Right renal pelvis (tissue), 4 donors: ENCODE measurements at places on chromosomes 1 and 21. TPM values are rescaled to one million over a fixed set of nuclear protein-coding genes. Genes with fewer than 3 reads are reported as not detected.
A peak's percentile ranks its signal among the peaks of the same experiment; 100 is the strongest.

DNA sequence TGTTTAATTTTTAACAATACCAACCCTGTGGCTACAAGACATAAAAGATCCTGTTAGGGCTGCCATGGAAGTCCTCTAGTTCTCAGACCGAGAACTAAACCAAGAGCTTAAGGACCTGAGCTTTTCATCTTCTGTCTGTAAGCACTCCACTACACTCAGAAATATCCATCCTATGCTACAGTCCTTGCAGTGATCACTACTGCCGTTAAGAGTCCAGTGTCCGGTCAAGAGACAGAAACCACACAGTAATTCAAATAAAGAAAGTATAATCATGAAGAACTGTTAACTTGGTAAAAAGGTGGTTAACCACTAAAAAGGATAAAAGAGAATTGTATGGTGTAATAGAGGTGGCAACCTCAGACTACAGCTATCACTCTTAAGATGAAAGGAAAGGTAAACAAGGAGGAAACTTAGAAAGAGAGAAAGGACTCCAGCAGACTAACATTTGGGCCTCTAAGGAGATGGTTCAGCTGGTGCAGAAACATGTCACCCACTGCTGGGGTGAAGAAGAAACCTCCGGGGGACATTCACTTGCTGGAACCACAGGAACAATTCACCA lies 22.1 kb upstream of the PRDX6 start:
- DNase-seq, result no peak

- no peak for DNase-seq
Measured at GRCh38 chr1:162304736-162305135, 71.9 kb downstream of the SPATA46 start.

DNA sequence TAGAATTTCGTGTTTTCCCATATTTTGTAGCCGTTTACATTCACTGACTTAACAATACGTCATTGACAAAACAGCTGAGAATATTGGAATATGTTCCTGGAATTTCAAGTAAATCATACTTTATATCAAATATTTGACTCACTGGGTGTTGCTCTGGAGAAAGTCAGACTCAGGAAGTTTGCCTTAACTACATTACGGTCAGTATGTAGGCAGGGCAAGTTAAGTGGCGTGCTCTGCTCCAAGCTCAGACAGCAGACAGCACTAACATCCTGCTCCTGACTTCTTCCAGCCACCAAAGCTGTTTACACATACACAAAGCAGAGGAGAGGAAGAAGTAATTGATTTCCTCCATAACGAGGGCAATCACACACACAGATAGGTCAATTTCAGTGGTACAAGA lies 414.6 kb downstream of the LRRIQ3 start:
- DNase-seq, result no peak

GRCh38 chr21:35225573-35225972 lies 176.5 kb upstream of the RUNX1 start:
- no peak for DNase-seq

GRCh38 chr1:145847827-145848226 lies 2.4 kb downstream of the NUDT17 start:
- DNase-seq, result no peak

PRDM15 gene
- polyA plus RNA-seq, result 6.1 TPM

DNA sequence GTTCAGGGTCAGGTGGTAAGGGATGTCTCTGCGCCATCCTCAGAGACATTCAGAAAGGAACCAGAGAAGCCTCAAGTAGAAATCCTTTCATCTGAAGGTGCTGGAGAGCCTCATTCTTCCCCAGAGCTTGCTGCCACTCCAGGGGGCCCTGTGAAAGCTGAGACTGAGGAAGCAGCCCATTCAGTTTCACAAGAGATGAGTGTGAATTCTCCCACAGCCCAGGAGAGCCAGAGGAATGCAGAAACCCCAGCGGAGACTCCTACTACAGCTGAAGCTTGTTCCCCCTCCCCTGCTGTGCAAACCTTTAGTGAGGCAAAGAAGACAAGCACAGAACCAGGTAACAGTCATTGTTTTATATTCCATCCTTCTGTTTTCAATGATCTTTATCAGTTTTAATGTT lies 38.7 kb downstream of the ZBTB40 start:
- DNase-seq, result no peak

SIK1 gene
- polyA plus RNA-seq, result 1.3 TPM

GRCh38 chr1:173447224-173447623 lies 29.9 kb upstream of the PRDX6 start:
- no peak for DNase-seq

DNA sequence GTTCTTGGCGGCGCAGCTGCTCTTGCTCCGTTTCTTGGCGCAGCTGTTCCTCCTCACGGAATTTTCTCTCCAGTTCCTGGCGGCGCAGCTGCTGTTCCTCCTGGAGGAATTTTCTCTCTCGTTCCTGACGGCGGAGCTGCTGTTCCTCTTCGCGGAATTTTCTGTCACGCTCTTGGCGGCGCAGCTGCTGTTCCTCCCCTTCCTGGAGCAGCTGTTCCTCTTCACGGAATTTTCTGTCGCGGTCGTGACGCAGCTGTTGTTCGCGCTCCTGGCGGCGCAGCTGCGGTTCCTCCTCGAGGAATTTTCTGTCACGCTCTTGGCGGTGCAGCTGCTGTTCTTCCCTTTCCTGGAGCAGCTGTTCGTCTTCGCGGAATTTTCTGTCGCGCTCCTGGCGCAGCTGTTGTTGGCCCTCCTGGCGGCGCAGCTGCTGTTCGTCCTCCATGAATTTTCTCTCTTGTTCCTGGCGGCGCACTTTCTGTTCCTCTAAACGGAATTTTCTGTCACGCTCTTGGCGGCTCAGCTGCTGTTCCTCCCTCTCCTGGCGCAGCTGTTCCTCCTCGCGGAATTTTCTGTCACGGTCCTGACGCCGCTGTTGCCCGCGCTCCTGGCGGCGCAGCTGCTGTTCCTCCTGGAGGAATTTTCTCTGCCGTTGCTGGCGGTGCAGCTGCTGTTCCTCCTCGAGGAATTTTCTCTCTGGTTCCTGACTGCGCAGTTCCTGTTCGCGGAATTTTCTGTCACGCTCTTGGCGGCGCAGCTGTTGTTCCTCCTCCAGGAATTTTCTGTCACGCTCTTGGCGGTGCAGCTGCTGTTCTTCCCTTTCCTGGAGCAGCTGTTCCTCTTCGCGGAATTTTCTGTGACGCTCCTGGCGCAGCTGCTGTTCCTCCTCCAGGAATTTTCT lies 7.0 kb downstream of the TCHH start:
- DNase-seq, result no peak

DNA sequence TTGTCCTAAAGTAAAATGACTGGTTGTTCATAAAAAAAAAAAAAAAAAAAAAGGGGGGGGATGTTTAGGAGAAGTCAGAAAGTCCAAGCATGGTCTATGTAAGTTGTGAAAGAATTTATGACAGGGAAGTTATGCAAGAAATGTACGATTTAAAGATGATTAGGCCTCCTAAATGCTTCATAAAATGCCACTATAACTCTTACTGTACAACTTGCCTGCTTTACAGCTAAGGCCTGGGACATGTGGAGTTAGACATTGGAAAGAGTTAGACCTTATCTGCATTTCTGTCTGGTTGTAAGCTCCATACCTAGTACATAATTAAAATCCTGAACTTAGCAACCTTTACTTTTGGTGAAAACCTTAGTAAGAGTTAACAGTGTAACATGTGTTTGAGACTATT lies 150.0 kb downstream of the TPR start:
- no peak for DNase-seq

GRCh38 chr1:115506924-115507589 lies 134.7 kb upstream of the VANGL1 start:
- no peak for DNase-seq

FCER1A gene
- polyA plus RNA-seq, result 0.61 TPM

SELL gene
- polyA plus RNA-seq, result 2.9 TPM

OPTC gene
- not detected for polyA plus RNA-seq

DNA sequence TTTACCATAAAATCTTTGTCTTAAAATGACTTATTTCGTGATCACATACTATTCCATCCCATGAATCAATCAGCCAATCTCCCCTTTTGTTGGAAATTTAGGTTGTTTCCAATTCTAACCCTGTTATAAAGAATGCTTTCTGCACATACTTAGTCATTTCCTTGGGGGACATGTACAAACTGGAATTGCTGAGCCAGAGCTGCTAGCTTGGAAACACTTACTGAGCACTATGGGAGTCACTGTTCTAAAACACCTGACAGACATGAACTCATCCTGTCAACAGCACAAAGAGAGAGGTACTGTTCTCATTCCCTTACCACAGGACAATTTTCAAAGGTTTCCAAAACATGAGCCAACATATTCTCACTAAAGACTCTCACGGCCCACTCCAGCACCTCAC lies 32.1 kb downstream of the AK2 start:
- no peak for DNase-seq

- DNase-seq, result no peak
Measured at GRCh38 chr1:228490120-228491078, 3.2 kb downstream of the RNF187 start.

SMAP2 gene
- 29.7 TPM for polyA plus RNA-seq

GRCh38 chr1:23816906-23817305 lies 8.3 kb downstream of the HMGCL start:
- DNase-seq, result no peak

FOXO6 gene
- polyA plus RNA-seq, result 1.6 TPM

DNA sequence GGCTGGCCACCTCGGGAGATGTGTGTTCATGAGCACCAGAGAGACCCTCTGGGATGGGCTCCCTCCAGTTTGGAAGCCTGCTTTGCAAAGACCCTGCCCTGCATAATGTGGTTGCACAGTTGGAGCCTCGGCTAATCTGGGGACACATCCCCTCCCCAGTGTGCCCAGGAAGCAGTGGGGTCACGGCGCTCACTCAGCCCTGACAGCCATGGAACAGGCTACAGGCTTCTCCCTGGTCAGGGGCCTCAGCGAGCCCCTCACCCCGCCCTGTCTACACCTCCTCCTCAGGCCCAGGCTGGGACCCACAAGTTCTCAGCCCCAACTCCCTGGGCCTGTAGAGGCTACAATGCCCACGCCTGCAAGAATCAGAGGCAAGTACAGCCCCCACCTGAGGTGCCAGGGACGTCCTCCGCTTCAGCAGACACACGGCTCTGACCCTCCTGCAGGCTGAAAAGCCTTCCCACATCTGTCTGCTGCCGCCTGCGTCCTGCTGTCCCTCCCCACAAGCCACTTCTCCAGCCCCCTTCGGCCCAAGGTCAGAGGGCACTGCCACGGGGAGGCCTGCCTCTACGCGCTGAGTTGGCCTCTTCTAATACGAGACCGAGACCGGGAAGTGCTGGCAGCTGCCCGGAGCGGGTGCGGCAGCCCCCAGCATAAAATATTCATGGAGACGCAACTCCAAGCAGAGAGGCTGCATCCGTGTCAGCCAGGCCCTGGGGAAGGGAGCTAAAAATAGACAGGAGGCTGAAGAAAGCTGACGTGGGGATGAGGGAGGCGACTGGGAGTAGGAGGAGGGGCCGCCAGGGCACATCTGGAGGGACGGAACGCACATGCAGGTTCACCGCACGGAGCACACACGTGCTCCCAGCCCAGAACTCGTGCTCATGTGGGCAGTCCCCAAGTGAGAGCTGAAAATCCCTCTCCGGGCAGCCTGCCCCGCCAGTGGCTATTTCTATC lies 15.2 kb upstream of the GPR153 start:
- no peak for DNase-seq

DNA sequence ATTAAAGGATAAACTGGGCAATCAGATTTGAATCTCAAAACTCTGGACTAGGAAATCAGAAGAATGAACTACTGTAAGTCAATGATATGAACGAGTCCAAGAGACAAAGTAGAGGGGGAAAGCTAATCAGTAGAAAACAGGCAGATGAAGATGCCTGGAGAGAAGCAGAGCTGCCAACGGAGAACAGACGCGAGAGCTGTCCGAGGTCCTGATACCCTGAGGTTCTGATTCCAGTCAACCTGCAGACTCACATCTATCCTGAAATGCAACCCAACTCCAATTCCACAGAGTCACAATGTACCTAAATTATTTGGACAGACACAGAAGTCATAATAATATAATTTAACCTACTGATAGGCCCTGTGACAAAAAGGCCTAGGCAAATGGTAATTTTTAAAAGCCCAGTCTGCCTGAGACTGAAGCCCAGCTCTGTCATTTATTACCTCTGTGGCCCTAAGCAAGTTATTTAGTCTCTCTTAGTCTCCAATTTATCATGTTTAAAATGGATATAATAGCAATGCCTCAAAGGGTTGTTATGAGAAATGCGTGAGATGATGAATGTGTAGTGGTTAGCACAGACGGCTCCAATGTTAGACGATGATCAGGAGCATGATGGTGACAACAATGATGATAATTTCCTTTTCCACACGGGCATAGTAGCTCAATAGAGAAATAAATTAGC lies 33.4 kb downstream of the RGS7 start:
- peak; percentile 61 for DNase-seq

DNA sequence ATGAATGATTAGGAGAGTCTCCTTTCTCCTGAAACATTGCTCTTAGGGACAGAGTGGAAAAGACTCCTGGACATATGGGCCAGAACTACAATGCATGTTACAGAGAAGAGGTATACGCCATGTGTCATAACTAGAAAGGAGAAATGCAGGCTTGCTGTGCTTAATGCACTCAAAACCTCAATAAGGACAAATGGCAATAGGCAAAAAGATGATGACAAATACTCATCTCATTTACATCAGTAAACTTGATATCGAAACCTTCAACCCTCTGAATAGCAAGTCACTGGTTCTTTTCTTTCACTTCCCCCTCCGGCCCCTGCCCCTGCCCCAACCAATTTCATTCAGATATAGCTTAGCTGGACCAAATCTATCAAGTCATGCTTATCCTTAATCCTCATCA lies 1.9 kb upstream of the GPR88 start:
- DNase-seq, result no peak

CIART gene
- 7.4 TPM for polyA plus RNA-seq

- no peak for DNase-seq
Measured at GRCh38 chr1:203178083-203178482, 2.5 kb upstream of the MYBPH start.

ACTL8 gene
- polyA plus RNA-seq, result not detected

GRCh38 chr1:17027403-17027802 lies 15.7 kb upstream of the ATP13A2 start:
- no peak for DNase-seq

GRCh38 chr1:108657356-108658080 lies 3.4 kb downstream of the HENMT1 start:
- DNase-seq, result no peak

DNA sequence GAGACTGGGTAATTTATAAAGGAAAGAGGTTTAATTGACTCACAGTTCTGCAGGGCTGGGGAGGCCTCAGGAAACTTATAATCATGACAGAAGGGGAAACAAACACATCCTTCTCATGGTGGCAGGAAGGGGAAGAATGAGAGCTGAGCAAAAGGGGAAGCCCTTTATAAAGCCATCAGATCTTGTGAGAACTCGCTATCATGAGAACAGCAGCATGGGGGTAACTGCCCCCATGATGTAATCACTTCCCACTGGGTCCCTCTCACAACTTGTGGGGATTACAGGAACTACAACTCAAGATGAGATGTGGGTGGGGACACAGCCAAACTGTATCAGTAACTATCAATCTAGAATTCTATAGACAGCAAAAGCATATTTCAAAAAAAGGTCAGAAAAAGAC lies 64.7 kb upstream of the ACTRT2 start:
- no peak for DNase-seq

- no peak for DNase-seq
Measured at GRCh38 chr1:156097499-156098178, 15.4 kb upstream of the MEX3A start.

- no peak for DNase-seq
Measured at GRCh38 chr1:187374742-187375141, 546.0 kb downstream of the PLA2G4A start.

NUAK2 gene
- polyA plus RNA-seq, result 12.1 TPM

- no peak for DNase-seq
Measured at GRCh38 chr1:63523738-63524137, 413 bp downstream of the EFCAB7 start.

DMBX1 gene
- 0.01 TPM for polyA plus RNA-seq

- no peak for DNase-seq
Measured at GRCh38 chr1:155527677-155528076, 34.9 kb downstream of the ASH1L start.

PLEKHA6 gene
- polyA plus RNA-seq, result 46.3 TPM

- no peak for DNase-seq
Measured at GRCh38 chr1:226664413-226665101, 74.5 kb downstream of the ITPKB start.
